Stimulated activated CD8-positive, alpha-beta memory T cell treated with anti-CD3 and anti-CD28 coated beads, Interleukin-7, amount 100 ng/mL, for 48 hours (primary cell): ENCODE measurements at places on chromosomes 5 and 9.

DNA sequence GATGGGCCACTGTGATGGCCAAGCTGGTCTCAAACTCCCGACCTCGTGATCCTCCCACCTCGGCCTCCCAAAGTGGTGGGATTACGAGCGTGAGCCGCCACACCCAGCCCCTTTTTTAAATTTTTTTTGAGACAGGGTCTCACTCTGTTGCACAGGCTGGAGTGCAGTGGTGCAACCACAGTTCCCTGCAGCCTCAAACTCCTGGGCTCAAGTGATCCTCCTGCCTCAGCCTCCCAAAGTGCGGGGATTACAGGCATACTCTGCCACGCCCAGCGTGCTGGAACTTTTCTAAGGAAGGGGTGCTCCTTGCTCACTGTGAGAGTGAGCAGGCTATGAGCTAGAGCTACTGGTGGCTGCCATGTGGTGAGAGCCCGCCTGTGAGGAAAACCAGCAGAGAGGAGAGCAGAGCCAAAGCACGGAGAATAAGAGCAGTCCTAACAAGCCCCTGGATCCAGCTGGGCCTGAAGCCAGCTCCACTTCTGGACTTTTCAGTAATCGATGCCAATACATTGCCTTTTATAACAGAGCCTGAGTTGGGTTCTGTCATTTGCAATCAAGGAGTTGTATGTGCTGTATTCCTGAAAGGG is 75.5 kb upstream of the UNC5A start:
- no peak for DNase-seq

- DNase-seq = no peak
Measured at GRCh38 chr5:120955795-120956194, 491.7 kb downstream of the PRR16 start.

DNA sequence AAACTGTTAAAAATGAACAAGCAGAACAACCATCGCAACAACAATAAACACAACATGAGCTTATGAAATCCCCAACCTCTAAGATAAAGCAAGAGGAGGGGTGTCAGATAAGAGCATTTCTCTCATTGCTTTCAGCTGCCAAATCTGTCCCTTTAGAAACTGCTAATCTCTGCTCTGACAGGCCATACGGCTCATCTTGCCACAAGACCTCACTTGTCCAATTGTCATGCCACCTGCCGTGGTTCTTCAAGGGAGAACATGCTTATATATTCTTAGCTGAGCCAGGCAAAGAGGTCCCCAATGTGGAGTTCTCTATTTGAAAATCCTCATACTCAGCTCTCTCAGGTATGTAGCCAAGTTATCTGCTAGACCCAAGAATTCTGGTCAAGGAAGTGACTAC is 405.0 kb upstream of the TNC start:
- no peak for DNase-seq

- no peak for DNase-seq
Measured at GRCh38 chr9:72995131-72996024, 42.5 kb upstream of the ALDH1A1 start.

DNA sequence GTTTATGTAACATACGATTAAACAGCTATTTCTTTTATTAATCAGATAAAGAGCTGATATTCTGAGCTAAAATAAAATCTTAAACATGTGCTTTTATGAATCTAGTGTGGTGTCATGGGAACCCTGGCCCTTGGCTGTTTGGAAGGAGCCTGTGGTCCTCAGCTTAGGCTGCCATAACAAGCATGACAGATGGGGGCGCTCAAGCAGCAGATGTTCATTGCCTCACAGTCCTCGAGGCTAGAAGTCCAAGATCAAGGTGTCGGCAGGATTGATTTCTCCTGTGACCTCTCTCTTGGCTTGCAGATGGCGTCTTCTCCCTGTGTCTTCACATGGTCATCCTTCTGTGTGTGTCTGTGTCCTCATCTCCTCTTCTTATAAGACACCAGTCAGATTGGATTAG is 448.2 kb downstream of the GADD45G start:
- DNase-seq = no peak

DNA sequence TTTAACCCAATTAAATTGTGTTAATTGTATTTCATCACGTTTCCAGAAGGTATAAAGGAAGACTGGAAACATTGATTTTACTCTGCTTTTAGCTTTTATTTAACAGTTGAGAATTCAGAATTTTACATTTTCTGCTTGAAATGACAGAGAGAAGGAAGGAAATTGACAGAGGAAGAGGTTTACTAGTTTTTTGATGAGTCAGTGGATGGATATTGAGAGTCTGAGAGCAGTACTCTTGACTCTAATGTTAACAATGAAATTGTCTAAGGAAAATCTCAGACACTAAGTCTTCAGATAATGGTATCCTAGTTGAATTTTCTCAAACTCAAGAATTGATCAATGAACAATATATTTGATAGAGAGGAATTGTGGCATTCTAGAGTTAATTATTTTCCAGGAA is 60.6 kb downstream of the IPO11 start:
- no peak for DNase-seq

- DNase-seq = no peak
Measured at GRCh38 chr9:29866556-29866955, 2293.3 kb upstream of the C9orf72 start.

DNA sequence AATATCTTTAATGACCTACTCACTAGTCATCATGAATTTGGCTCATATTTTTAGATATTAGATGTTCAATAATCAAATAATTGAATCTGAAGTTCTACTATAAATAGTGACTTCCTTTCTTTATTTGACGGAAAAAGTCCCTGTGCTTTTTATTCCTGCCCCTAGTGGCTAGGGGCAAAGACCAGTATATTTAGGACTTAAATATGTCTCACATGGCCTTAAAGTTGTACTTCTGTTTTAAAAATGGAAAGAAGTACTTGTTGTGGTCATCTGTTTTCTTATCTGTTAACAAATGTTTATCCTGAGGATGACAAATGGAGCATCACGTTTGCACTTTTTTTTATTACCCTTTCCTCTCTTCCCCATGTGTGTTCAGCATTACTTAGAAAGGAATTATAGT is 89.2 kb upstream of the GRHPR start:
- DNase-seq = no peak

DNA sequence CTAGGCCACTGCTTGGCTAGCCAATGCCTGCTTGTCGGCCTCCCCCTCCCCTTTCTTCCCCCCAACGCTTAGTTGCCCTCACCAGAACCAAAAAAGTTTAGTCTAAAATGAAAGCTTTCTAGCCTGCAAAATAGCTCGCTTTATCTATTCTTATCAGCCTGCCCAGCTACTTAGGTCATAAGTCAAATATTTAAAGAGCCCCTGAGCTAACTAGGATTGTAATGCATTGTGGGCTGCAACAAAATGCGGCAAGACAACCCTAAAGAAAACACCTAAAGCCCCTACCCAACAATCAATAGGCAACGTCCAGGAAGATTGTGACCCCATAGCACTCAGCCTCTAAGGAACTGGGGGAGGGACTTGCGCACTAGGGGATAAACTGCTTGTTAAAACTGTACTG is 38.6 kb upstream of the PCSK5 start:
- no peak for DNase-seq

- DNase-seq = no peak
Measured at GRCh38 chr5:145294331-145294730, 540.8 kb downstream of the PRELID2 start.

- no peak for DNase-seq
Measured at GRCh38 chr5:178216088-178216534, 11.8 kb downstream of the HNRNPAB start.

GRCh38 chr9:27059907-27060306 is 49.1 kb upstream of the TEK start:
- no peak for DNase-seq

DNA sequence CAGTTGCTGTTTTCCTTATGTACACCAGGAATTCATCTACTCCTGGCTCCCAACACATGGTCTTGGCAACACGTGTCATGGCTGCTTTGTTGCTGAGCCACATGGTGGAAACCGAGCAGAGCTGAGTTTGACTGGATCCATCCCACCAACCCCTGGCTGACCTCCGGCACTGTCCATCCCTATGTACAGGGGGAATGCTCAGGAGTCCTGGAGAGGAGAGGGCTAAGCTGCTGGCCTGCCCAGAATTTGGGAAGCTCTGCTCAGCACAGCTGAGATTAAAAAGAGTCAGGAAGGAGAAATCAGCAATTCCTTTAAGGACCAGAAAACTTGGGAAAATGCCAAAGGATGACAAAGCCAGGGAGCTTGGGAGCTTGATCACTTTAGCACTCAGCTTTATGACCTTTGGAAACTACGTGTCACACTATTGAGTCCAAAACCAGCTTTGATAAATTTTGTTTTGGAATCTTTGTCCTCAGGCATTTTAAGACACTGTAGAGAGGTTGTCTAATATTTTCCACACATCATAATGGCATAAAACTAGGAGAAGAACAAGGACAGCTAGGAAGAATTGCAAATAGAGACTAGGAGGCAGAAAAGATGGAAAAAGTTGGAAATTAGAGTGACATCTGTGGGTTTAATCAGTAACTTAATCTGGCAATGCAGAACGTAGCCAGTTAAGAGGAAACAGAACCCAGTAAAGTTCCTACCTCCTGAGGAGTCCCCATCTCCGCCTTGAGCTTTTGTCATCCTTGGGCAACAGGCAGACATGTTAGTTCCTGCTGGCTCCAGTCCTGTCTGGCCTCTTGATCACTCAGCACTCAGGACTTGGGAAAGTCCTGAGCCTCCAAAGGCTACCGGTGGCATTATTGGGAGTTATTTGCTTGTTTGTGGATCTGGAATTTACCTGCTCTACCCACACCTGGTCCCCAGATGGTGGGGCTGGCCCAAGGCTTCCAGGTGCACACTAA is 62.5 kb upstream of the PLPP1 start:
- no peak for DNase-seq

GRCh38 chr5:128007939-128008338 is 75.6 kb upstream of the SLC12A2 start:
- no peak for DNase-seq

- DNase-seq = no peak
Measured at GRCh38 chr5:1104327-1105006, 7.4 kb downstream of the SLC12A7 start.

GRCh38 chr5:134784946-134785620 is 26.5 kb downstream of the DDX46 start:
- DNase-seq = no peak

GRCh38 chr5:78899922-78900362 is 85.2 kb downstream of the ARSB start:
- DNase-seq = no peak

- no peak for DNase-seq
Measured at GRCh38 chr9:129777769-129778130, 24.9 kb upstream of the PTGES start.

- no peak for DNase-seq
Measured at GRCh38 chr9:127724012-127724411, 8.1 kb downstream of the TTC16 start.

GRCh38 chr9:24616863-24617262 is 71.2 kb upstream of the IZUMO3 start:
- DNase-seq = no peak

DNA sequence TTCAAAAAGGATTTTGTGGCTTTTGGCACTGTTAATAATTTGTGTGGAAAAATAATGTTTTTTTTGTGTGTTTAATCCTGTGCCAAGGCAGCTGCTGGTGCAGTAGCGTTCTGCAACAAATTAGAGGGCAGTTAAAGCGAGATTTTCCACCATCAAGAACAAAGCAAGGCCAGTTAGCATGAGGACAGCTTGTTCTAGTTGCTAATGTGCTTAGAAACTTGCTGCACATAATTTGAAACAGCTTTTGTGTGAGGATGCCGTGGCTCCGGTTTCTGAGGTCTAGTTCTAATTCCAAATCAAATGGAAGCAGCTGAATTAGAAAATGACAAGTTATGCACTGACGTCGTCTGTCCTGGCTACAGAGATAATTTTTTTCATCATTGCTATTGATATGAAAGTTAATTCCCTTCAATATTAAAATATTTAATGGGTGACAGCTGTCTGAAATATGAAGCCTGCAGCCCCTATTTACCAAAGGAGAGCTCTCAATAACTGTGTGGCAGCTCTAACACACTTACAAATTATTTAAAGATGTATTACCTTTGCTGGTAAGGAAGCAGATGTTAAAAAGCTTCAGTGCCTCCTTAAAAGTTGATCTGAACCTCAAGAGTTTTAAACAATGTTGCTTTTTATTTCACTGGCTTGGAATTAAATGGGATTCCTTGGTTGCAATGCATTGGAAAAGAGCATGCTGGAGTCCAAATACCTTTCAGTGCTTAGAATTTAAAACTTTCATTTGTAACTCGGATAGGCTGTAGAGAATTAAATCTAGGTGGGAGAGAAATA is 128.6 kb downstream of the SPATA31D1 start:
- no peak for DNase-seq
